D341Med (cell line): ENCODE measurements at places on chromosomes 13 and 19.
A peak's percentile ranks its signal among the peaks of the same experiment; 100 is the strongest.

- no peak for DNase-seq
Measured at GRCh38 chr13:48448285-48448958, 35.5 kb upstream of the LPAR6 start.

- no peak for DNase-seq
Measured at GRCh38 chr13:42075517-42075916, 27.1 kb downstream of the DGKH start.

- DNase-seq: peak; percentile 89
Measured at GRCh38 chr19:54231077-54231931, 8.5 kb upstream of the LILRB3 start.

- no peak for DNase-seq
Measured at GRCh38 chr13:108083056-108083455, 132.3 kb downstream of the LIG4 start.

DNA sequence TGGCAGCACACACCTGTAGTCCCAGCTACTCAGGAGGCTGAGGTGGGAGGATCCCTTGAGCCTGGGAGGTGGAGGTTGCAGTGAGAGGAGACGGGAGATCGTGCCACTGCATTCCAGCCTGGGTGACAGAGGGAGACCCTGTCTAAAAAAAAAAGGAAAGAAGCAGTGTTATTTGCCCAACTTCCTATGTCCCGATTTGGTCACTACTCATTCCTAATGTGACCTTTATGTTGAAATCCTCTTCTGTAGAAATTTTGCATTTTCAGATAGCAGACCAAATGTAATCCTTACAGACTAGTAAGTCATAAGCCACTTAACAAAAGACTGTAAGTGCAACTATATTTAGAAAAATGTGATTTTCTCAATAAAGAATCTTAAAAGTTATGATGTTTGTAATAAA lies 18.2 kb upstream of the STK24 start:
- DNase-seq: no peak

DNA sequence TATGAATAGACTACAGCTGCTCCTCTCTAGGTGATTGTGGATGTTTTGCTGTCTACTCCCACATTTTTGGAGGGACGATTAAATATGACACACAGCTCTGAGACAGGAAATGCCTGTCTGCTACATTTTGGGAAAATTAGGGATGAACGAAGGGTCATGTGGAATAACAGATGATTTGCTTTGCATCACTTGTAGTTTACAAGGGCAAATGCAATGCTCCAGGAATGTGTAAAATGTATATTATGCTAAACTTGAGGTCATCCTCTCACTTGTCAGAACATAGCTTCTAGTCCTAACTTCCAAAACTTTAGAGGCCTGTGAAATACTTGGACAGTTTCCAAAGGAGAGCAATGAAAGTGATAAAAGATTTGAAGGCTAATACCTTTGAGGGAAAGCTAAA lies 284.2 kb upstream of the DACH1 start:
- DNase-seq: no peak

DNA sequence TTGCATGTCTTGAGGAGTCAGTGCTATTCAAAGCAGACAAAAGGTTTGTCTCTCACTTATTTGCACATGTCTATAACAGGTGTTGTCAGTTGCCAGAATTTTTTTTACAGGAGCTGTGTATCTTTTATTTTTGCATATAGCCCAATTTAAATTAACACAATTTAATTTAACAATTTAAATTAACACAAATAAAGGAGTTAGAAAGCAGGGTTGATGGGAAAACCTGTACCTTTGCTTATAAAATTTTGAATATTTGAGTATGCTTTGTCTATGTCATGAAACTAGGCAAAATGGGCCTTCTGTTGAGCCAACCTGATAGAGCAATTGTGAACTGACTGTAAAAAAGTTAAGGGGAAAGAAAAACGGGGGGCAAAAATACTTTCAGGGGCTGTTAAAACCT lies 78.0 kb downstream of the MAP4K1 start:
- DNase-seq: no peak

DNA sequence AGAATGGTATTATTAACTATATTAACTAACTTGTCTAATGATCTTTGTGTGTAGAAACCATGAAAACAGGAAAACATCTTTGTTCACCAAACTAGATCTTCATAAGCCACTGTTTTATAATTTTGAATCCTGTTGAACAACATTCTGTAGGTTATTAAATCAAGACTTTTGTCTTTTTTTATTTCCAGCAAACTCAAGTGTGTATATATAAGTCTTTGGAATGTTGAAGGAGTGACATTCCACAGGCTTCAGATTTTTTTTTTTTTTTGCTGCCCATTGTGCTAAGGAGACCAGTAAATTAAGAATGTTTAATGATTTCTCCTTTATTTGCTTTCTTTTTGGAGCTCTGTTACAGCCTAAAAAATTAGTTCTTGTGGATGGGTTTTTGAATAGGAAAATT lies 89.6 kb downstream of the LMO7 start:
- no peak for DNase-seq

GRCh38 chr13:36445278-36445677 lies 13.0 kb downstream of the CCNA1 start:
- no peak for DNase-seq

GRCh38 chr19:35002037-35002535 lies 2.0 kb downstream of the GRAMD1A start:
- peak; percentile 24 for DNase-seq

DNA sequence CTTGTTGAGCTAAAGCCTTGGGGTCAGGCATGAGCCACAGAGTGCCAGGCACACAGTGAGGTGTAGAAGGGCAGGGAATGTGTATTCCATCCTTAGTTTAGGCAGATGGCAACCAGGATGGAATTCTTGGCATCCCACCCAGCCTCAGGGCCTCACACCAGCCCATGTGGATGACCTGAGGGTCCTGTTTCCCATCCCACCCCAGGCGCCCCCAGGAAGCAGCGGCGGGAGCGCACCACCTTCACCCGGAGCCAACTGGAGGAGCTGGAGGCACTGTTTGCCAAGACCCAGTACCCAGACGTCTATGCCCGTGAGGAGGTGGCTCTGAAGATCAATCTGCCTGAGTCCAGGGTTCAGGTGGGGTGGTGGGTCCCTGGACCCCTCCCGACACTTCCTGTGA lies 14.3 kb downstream of the CRX start:
- DNase-seq: no peak

GRCh38 chr19:35404879-35405622 lies 34.2 kb downstream of the GPR42 start:
- no peak for DNase-seq

DNA sequence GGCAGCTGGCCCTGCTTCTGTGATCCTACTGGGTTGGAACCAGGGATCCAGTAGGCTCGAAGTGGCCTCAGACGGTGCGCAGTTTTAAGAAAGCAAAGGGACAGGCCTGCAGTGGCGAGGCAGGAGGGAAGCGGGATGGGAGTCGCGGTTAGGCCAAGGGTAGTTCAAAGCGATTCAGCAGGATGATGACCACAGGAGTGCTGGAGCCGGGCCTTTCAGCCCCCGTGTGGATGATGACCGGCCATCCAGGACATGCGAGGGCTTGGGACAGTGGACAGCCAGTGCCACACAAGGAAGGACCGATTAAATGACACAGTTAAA lies 854 bp downstream of the RNASEH2B start:
- DNase-seq: no peak

DNA sequence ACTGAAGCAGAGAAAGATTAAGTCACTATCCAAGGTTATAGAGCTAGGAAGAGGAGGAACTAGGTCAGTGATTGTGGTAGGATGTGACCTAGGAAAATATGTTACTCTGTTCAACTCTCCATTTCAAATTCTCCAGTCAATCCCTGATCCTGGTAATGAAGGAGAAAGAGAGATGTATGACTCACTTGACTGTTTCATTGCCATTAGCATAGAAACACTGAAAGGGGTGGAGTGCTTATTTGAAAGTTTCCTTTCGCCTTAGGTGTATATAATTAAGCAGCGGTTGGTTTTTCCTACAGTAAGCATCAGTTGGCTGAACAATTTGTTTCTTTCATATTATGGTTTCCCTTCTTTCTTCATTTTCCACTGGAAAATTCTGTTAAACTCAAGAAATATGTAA lies 198.1 kb upstream of the CSNK1A1L start:
- no peak for DNase-seq

DNA sequence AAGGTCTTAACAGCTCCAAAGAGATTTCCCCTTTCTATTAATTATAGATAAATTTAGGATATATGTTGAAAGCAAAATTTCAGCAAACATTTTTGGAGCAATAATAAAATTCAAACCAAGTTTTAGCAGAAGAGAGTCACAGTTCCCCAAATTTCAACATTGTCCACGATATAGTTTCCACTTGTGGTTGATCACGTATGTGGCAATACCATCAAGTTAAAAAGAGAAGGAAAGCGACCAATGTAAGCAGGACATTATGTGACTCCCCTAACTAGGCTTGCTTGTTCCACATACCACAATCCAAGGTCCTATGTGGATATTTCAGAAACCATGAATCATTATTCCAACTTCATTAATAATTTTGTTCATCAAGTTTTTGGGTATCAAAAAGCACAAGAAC lies 52.8 kb downstream of the ELF1 start:
- no peak for DNase-seq

GRCh38 chr13:39259371-39260140 lies 221.3 kb downstream of the NHLRC3 start:
- DNase-seq: no peak

DNA sequence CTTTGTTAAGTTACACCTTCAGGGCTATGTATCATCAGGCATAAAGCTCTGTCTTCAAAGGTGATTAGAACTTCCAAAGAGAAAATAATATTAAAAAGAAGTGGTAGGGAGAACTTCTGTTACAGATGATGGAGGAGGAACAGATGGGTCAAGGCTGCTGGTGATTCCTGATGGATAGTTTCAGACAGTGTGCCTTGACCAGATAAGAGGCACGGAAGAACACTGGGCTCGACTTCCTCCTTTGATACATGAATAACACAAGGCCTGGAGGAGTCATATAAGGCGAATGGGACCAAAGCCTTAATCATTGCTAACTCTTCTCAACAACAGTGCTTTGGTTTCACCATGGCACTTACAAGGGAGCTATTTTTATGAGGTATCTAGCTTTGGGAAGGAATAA lies 128.1 kb upstream of the RXFP2 start:
- DNase-seq: no peak

GRCh38 chr13:98175043-98175442 lies 2.0 kb downstream of the RNF113B start:
- no peak for DNase-seq

DNA sequence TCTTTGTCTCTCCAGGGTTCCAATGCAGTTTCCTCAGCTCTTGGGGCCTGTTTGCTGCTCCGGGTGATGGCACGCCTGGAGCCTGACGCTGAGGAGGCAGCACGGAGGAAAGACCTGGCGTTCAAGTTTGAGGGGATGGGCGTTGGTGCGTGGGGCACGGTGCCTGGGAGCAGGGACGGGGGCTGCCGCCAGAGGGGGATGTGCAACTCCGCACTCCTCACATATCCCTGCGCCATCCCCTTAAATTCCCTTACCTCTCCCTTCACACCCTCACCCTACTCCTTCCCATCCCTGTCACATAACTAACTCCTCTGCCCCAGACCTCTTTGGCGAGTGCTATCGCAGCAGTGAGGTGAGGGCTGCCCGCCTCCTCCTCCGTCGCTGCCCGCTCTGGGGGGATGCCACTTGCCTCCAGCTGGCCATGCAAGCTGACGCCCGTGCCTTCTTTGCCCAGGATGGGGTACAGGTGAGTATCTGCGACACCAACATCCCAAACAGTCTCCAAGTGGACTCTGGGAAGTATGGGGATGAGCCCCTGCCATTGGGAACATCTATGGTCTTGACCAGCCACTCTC lies 31.1 kb downstream of the TRPM4 start:
- no peak for DNase-seq

GRCh38 chr13:38657191-38657590 lies 29.7 kb upstream of the FREM2 start:
- DNase-seq: no peak

GRCh38 chr13:99864627-99864990 lies 107.0 kb downstream of the ZIC5 start:
- DNase-seq: no peak

GRCh38 chr13:97855570-97856303 lies 97.7 kb upstream of the IPO5 start:
- DNase-seq: peak; percentile 69

- no peak for DNase-seq
Measured at GRCh38 chr19:872266-872951, 12.9 kb downstream of the CFD start.

- DNase-seq: peak; percentile 54
Measured at GRCh38 chr19:15107061-15108010, at the start of gene SYDE1. Gene SYDE1, plus strand, starts transcription at chr19:15107401. Its CDS starts 33 bp downstream, at chr19:15107434.

- no peak for DNase-seq
Measured at GRCh38 chr19:49014123-49014869, 2.6 kb downstream of the LHB start.

DNA sequence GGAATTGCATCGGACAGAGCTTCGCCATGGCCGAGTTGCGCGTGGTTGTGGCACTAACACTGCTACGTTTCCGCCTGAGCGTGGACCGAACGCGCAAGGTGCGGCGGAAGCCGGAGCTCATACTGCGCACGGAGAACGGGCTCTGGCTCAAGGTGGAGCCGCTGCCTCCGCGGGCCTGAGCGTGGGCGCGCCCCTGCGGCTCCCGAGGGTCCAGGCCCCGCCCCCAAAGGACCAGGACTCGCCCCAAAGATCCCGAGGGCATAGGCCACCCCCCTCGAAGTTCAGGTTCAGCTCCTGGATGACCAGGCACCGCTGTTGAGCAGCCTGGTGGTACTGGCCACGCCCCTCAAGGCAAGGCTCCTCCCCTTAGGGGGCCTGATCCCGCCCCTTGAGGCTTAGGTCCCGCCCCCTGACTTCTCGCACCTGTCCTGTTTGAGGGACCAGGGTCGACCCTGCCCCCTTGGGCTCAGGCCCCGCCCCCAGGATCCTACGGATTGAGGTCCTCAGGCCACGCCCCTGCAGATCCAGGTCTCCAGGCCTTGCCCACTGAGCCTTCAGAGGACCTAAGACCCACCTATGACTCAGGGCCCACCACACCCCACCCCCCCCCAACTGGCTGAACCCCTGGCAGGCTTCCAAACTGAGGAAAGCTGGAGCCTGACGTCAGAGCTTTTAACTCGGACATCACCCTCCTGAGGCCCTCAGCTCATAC lies 43.1 kb downstream of the CYP4F22 start:
- DNase-seq: peak; percentile 48

DNA sequence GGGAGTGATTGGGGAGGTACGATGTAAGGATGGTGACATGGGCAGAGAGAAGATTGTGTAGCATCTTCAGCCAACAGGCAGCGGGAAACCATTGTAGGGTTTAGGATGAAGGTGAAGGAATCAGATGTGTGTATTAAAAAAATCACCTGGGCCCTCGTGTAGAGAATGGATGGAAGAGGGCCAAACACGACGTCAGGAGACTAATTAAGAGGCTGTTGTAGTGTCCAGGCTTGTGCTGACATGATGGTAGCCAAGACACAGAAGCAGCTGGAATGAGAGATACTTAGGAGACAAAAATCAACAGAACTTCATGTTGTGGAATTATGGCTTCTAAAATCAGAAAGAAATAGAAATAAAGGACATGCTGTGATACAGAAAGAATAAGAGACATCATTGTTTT lies 41.2 kb upstream of the ARGLU1 start:
- DNase-seq: no peak

GRCh38 chr13:95603887-95604555 lies 40.5 kb downstream of the DZIP1 start:
- no peak for DNase-seq
